ENCODE measurements at places on chromosomes 6 and 20.

GRCh38 chr20:3678856-3679720, 2.7 kb downstream of the ADAM33 start:
- no peak for DNase-seq

DNA sequence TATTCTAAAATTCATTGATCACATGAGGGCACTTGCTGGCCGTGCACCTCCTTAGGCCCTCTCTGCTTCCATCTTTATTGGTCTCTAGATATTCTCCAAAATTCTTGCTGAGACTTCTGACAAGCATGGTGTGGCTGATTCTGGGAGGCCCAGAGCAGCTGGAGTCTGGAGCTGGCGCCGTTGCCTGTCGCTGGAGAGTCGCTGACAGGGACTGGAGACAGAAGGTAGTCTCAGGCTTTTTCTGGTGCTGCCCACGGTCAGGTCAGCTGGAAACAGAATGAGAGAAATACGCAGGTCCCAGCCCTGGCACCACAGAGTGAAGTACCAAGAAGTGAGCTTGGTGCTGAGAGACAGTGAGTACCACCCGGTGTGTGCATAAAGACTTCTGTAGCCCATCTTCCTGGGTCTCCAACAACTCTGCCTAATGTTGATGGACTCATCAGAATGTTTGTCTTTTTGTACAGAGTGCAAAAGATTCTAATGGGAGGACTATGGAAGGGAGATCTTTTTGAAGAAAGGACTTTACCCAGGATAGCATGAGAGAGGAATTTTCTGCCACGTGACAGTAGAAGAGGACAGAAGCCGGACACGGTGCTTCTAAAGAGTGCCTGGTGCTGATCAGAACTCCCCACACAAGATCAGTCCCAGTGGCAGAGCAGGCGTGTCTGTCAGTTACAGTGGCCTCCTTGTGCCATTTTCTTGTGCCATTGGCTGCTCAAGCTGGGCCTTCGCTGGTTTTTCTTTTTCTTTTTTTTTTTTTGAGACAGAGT, 1.8 kb upstream of the ALDH8A1 start:
- DNase-seq: no peak

GRCh38 chr6:12482386-12483375, 192.5 kb downstream of the EDN1 start:
- DNase-seq: no peak

DNA sequence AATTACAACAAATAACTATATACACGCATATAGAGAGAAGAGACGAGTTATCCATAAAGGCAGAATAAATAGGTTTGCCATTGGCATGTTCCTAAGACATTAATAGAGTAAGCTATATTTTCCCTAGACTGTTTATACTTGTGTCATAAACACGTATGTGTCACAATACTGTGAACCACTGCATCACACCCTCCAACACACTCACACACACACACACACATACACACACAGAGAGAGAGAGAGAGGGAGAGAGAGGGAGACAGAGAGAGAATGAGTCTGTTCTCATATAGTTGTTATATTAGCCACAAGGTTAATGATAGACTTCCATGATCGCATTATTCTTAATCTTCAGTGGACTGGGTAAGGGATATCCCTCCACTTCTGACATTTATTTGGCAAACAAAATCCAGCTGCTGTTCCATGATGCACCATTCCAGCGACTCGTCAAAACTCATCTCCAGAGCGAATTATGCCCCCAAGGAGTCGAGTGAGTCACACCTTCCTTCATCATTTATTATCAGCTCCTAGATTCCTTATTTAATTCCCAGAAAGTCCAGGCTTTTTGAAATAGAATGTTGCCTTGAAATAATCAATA, 82.8 kb upstream of the HIVEP1 start:
- no peak for DNase-seq

DNA sequence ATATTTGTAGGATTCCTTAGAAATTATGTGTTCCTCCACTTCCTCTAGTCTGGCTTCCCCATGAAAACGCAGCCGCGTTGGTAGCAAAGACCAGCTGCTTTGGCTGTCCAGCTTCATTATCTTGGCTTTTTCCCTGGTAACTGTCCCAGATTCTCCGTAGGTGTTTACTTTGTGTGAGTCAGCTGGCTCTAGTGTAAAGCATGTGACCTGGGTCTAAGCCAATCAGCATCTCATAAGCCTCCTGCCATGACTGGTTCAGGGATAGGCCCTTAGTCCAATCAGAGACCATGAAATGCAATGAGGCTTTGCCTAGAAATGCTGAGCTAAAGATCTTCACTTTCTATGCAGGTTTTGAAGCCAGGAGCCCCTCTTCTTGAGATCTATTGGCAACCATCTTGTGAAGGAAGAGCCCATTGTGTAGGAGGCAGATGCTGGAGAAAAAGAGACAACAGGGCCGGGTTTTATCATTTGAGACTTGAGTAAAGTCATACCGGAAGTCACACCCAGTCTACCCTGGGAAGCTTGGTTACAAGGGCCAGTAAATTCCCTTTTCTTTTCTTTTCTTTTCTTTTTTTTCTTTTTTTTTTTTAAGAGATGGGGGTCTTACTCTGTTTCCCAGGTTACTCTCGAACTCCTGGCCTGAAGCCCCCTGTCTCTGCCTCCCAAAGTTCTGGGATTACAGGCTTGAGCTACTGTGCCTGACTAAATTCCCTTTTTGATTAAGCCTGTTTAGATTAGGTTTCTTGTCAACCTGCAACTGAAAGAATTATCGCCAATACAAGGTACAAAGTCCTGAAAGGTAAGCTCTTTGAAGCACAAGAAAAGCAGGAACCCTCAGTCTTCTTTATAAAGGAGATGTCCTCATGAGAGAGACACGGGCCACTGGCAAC, 256.5 kb upstream of the RREB1 start:
- no peak for DNase-seq

- DNase-seq: no peak
Measured at GRCh38 chr6:112191509-112192020, 62.8 kb downstream of the LAMA4 start.

DNA sequence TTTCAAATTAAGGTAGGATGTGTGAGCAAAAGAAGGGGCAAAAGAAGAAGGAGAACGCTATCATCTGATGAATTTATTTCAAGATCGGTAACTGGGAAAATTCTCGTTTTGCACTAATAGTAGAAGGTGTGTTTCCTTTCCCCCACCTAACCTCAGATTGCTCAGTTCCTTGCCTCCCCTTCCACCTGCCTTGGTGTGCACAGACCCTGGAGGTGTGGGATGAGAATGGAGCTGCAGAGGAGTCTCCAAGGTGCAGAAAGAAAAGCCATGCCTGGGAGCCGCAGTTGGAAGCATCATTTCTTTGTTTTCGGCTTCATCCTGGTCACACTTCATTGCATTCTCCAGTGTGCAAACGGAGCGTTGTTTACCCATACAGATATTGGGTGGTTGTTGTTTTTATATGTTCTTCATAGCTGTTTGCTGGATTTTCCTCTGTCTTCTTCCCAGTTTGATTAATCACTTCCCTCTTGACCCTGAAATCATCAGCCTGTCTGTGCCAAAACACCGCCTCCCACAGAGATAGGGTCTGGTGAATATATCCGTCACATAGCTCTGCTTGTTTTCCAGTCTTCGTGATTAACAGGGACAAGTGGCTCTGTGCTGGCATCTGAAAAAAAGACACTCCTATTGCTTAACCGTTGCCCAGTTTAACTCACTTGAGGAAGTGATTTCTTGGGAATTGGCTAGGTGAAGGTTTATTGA, 40.2 kb upstream of the NEDD9 start:
- no peak for DNase-seq

DNA sequence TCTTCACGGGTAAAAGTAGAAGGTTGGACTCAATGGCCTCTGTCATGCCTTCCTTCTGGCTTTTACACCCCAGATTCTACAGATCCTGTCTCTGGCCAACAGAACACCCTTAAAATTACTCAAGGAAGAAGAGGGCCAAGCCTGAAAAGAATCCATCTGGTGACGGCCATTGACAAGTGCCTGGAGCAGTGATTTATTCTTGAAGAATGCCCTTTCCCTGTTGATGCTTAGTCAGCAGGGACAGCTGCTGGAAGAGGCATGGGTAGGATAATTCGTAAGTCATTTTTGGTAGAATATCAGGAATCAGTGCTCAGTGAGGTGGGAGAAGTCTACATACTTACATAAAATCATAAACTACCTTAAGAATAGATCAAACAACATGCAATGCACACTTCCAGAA, 397.9 kb downstream of the SAMD5 start:
- no peak for DNase-seq

- DNase-seq: no peak
Measured at GRCh38 chr20:24781418-24781980, 167.6 kb upstream of the CST7 start.

DNA sequence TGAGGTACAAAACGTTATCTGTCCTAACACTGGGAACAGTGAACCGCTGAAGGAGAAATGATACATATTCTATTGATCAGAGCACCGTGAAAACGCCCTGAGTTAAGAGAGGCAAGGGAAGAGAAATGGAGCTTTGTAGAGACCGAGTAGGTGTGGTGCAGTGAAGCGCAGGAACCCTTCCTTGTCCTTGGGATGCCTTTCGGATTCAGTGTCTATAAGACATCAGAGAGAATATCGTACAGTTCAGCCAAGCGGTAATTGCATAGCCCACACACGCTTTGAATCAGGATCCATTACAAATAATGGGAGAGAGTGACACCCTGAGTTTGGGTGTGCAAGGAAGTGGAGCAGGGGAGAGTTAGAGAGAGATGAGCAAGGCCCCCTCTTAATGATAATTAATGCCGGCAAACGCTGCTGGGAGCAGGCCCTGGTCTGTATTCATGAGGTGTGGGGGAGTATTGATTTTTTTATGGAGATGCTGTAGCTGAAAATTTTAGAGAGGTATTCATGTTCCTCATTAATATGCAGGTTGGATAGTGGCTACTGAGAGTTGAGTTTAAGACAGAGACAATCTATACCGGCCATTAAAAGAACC, 20.7 kb downstream of the NOX3 start:
- no peak for DNase-seq

GRCh38 chr6:166245148-166245547, 63.0 kb downstream of the PRR18 start:
- no peak for DNase-seq

DNA sequence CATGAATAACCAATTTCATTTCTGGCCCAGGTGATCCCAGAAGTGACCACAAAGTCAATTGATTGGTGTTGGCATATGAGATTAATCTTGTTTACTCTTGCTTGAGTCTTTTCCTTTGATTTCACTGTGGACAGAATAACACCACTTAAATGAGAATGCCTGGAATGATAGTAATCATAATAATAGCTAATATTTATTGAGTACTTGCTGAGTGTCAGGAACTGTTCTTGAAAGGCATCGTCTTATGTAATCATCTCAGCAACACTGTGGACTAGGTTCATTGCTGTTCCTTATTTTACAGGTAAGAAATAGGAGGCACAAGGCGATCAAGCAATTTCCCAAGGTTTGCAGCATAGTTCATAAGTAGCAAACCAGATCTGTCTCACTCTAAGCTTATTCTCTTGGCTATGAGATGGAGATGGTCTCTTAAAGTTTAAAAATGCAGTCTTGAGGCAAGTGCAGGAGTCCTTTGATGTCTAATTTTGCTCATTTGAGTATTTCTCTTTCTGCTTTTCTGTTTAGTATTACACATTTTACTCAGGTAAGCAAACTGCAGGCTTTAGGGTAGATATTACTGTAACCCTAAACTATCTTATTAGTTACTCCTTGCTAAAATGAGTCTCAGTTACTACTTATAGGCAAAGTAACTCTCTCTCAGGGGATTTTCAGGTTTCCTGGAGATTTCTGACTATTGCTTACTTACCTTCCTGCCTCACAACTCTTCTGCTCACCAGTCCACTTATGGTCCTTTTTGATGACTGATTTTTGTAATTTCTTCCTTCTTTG, 6.3 kb downstream of the ADGRG6 start:
- no peak for DNase-seq

DNA sequence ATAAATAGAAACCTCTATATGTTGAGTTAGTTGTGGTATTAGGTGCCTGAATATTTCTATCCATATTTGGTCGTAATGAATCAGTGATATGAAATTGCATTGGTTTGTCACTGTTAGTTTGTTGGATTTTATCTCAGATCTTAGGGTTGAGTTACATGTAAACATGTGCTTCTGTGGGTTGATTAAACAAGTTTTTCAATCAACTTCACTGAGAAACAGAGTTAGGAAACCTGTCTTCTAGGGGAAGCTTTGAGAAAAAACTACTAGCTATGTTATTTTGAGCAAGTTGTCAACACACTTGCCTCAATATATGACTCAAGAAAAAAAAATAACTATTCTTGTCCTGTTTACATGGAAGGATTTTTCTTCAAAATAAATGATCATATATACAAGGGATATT, 14.8 kb upstream of the ADGB start:
- no peak for DNase-seq

Measured in effector CD8-positive, alpha-beta T cell (primary cell).